ENCODE measurements at places on chromosomes 11 and 22.

GRCh38 chr11:24705474-24705873 lies 208.6 kb downstream of the LUZP2 start:
- DNase-seq, result no peak

DNA sequence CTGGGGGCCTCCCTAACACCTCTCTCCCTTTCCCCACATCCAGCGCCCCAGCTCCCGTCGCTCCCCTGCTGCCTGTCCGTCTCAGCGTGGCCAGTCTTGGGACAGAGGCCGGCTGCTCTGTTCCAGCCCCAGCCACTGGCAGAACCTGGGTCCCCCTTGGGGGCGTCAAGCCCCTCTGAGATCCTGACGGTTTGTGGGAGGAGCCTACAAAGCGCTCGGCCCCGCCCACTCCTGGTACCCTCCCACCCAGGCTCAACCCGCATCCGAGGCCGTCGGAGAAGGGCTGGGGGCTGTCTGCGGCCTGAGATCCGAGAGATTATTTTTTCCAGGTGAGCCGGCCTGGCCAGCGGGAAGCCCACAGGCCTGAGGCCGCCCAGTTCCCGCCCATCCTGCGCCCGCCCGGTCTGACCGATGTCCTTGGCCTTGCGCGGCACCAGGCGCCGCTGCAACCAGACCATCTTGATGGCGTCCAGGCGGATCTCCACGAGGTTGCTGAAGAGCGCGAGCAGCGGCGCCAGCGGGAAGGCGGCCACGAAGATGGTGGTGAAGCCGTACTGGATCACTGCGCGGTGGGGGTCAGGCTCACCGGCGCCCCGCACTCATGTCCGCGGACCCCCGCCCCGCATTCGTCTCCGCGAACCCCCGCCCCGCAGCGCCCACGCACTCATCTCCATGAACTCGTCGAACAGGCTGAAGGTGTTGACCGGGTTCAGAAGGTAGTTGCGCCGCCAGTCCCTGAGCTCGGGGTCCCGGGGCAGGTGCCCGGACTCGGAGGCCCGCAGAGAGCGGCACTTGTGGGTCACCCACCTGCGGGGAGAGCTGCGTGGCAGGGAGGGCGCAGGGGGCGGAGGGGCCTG lies 5.5 kb upstream of the SIGIRR start:
- no peak for DNase-seq

- DNase-seq, result no peak
Measured at GRCh38 chr11:6608011-6608410, 4.0 kb downstream of the TAF10 start.

DNA sequence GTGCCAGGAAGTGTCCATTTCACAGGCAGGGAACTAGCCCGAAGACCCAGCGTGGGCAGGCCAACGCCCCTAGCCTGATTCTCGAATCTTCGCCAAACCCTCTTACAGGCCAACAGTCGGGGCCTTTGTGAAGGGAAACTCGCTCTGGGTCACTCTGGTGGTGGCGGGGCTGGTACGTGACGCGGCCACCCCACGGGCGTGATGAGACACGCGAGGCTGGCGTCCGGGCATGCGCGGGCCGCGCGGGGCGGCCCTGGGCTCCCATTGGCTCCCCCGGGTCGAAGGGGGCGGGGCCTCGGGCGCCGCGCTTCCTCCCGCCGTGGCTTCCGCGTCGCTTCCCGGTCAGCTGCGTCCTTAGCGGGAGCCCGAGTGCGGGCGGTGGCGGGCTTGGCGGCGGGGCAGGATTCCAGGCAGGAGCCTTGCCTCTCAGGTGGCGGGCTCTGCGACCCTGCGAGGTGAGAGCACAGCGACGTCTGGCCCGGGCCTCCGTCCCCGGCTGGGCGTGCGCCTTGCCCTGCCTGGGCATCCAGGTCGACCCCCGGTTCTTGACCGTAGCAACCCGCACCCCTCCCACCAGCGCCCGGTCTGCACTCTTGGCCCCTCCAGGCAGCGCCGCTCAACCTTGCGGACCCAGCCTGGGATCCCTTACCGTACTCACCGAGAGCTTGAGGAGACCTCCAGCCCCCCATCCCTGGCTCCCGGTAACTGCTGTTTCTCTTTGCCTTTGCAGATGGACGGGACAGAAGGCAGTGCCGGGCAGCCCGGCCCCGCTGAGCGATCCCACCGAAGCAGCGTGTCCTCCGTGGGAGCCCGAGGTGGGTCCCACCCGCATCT lies at the start of gene FRMD8:
FRMD8 (plus strand) TSS at position 331 of the 834 bp plus-strand sequence; CDS start at position 731, 400 bp downstream.
- DNase-seq, result peak; percentile 98

DNA sequence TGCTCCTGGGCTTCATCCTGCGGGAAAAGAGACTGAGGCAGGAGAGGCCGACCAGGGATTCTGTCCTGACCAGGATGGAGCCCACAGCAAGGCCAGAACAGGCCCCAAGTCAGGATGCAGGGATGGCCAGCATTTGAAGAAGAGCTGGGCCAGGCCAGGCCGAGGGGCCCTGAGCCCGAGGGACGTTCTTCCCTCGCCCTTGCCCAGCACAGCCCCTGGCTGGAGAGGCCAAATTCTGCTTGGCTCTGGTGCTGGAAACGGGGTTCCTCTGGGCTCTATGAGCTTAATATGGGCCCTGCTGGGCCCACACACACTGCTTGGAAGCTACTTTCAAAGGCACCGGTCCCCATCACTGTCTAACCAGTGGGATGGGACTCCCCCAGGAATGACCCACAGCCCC lies 7.6 kb downstream of the APOBEC3G start:
- no peak for DNase-seq

DNA sequence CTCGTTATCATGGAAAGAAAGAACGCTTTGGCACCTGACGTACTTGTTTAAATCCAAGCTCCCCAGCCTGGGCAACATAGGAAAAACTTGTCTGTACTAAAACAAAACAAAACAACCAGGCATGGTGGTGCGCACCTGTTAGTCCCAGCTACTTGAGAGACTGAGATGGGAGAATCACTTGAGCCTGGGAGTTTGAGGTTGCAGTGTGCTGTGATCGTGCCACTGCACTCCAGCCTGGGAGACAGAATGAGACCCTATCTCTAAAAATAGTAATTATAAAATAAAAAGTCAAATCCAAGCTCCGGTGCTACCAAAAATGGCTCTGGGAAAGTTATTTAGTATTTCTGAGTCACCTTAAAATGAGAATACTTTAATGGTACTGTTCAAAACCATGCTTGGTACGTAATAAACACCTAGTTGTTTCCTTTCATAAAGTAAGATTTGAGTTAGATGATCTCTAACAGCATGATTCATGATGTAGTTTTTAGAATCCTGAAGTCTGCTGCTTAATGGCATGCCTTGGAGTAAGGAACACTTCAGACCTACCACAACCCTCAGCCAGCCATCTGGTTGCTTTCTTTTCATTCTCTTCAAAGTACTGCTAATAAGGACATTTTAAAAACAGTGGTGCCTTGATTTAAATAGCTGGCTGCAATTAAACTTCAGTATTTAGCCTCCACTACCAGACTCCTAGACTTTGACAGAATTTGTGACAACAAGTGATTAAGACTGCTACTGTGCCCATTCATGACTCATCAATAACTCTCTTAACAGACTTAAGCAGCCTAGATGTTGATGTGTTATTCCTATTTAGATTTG lies 8.4 kb downstream of the PPME1 start:
- no peak for DNase-seq

GRCh38 chr11:133947321-133947756 lies 9.4 kb downstream of the IGSF9B start:
- DNase-seq, result peak; percentile 66

DNA sequence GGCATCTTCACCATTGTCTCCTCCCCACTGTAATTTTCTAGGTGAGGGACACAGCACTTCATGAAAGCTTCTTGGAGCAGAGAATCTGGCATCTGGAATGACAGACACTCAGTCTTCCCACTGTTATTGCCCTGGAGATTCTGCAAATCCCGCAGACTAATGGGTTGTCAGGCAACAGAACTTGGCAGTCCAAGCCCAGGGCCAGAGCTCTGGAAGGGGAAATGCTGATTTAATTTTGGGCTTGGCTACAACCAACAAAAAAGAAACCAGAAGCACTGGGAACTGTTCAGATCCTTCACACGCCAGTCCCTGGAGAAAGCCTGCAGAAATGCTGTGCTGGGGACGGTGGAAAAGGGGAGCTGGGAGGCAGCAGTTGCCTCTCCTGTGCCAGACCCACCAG lies 71.5 kb upstream of the BID start:
- DNase-seq, result no peak

DNA sequence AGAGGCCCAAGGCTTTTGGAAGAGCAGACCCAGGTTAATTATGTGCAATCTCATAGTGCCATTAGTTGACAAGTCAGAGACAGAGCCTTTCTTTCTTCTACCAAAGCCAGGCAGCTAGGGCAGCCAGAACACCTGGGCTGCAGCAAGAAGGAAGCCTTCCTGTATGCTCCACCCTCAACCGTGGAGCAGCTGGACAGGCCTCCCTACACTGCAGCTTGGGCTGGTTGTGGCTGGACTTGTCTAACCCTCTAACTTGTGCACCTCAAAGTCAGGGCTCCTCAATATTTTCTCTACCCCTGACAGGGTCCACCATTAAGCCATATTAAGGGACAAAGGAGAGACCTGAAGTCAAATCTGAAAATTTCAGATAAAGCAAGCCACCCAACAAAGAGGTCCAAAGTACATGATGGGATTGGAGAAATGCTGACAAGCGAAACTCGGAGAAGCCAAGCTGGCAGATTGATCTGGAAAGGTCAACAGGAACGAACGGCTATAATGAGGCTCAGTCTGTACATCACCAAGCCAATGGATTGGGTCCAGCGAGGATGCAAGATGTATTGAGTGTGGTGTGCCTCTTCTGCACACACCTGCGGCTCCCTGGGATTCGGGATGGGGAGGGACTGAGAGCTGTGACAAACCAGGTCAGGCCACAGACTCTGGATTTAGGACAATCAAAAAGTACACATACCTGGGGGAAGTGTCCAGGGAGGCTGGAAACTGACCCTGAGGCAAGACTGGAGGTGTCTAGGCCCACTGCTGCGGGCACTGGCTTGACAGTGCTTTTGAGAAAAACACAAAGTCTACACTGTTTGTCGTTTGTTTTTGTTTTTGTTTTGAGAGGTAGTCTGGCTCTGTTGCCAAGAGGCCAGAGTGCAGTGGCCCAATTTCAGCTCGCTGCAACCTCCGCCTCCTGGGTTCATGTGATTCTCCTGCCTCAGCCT lies 11.7 kb upstream of the SLC43A3 start:
- no peak for DNase-seq

GRCh38 chr11:60840470-60841430 lies 1.2 kb upstream of the CCDC86 start:
- no peak for DNase-seq

DNA sequence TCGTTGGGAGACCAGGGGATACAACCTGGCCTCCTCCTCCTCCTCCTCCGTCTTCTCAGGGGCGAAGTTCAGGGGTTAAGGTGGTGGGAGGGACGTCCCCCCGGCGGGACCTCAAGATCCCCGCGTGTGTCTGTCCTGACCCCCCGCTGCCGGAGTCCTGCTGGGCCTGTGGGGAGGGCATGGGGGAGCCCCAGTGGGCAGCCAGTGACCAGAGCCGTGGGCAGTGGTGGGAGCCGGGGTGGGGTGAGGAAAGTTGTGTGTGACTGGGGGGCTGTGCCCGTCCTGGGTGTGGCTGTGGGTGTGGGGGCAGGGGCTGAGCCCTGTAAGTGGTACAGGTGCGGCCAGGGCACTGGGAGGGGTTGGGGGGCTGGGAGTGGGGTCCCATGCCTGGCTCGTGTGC lies 10.1 kb downstream of the TSPAN4 start:
- no peak for DNase-seq

GRCh38 chr22:36536717-36537116 lies 7.8 kb upstream of the EIF3D start:
- DNase-seq, result no peak

DNA sequence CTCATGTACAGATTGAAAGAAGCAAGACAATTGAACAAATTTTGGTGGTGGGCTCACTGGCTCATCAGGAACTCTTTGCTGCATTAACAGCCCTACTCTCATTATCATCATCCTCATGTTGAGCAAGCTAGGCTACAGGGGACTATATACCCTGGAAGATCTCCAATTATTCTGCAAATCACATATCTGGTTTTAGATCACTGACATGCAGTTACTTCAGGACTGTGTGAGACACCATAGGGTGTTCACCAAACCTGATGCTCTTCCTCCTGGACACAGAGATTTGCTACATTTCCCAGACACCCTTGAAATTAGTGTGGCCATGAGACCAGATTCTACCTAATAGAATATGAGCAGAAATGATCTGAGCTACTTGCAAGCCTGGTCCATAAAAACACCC lies 23.0 kb upstream of the ME3 start:
- DNase-seq, result no peak

- DNase-seq, result no peak
Measured at GRCh38 chr22:38317995-38318715, 922 bp upstream of the CSNK1E start.

- no peak for DNase-seq
Measured at GRCh38 chr11:120694726-120695125, 183.2 kb downstream of the GRIK4 start.

DNA sequence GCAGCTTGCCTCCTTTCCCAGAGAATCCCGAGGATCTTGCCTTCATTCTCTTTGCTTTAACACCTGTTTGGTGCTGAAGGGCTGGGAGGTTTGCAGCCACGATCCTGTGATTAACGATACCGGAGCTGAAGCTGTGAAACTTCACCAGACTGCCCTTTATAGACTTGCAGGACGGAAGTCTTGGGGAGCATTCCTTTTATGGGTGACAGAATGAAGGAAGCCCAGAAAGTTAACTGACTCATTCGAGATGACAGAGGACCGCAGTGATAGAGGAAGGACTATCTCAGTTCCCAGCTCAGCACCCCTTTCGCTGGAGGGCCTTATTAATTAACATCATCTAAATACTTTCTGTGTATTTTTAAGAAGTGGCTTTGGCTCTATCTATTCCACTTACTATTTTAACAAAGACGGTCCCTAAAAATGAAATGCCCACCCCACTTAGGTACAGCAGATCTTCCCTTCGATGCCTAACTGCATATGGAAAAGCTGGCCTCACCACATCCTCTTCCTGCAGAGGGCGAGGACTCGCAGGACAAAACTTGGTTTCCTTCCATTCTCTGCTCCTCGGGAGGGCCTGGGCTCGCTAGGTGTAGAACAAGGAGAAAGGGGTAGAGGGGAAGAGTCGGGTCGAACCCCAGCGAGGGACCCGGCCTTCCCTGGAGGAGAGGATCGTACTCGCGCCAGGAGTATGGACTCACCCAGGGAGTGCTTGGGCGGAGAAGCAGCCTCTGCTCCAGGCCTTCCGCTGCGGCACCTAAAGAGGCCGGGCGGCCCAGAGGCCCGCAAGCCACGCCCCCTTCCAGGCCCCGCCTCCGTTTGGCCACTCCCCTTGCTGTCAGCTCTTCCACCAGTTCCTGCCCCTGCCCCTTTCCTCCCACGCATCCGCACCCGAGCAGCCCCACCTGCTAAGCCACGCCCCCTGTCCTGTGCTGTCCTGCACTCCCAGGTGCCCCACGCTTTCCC lies 30.7 kb upstream of the USP47 start:
- no peak for DNase-seq

GRCh38 chr11:75430714-75431532 lies 2.1 kb downstream of the KLHL35 start:
- no peak for DNase-seq

DNA sequence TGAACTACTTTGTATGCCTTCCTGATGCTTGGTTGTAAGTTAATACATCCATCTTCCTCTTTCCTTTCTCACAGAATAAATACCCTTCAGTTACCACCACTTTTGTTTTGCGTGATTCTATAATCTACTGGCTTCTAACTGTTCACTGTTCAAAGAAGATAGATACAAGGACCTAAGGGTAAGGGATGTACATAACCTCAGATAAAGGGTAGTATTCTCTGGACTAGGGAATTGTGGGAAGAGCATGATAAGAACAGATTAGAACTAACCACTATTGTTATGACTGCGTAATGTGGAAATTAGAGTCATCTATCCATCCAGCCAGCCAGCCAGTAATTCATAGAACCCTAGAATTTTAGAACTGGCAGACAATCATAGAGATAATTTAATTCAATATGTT lies 36.4 kb downstream of the MAP6 start:
- DNase-seq, result no peak

GRCh38 chr11:110003426-110003825 lies 89.8 kb upstream of the ZC3H12C start:
- DNase-seq, result no peak

All from GM20000 (cell line).